Stimulated activated CD4-positive, alpha-beta T cell treated with anti-CD3 and anti-CD28 coated beads, Interleukin-1b, Interleukin-23, amount 100 ng/mL, for 1 hour (primary cell): ENCODE measurements at places on chromosomes 3 and 15.

- DNase-seq = no peak
These were observed 8.6 kb upstream of the CACNA1D start for GRCh38 chr3:53485675-53486403.

DNA sequence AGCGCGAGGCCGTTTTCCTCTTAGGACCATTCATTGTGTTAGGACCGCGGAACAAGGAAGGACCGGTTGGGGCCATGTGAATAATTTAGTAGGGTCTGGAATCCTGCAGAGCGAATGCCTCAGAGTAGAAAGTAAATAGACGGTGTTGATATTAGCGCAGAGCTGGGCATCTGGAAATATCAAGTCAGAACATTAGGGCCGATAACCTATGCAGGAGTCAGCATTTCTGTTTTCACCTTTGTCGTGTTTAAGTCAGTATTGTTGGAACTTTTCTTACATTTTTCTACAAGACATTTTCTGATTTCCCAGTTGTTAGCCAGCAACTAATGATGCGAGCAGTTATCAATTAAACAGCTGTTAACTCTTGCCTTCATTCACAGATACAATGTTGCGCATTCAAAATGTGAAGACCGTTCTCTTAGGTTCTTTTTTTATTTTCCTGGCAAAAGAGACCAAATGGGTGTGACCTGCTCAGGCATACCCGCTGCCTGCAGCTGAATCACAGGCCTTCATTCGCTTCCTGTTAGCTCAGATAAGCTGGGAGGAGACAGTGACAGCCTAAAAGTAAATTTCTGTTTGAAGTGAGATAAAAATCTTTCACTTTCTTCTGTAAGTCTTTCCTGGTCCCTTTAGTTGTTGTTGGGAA is 966 bp upstream of the PKM start:
- DNase-seq = no peak

DNA sequence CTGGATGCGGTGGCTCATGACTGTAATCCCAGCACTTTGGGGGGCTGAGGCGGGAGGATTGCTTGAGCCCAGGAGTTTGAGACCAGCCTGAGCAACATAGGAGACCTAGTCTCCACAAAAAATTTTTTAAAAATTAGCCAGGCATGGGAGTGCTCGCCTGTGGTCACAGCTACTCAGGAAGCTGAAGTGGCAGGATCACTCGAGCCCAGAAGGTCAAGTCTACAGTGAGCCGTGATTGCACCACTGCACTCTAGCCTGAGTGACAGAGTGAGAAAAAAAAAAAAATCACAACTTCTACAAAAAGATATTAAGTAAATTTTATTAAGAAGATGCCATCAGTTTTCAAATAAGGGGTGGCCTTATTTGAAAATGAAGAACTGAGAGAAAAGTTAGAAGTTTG is 11.9 kb upstream of the PLA2G4D start:
- DNase-seq = no peak

GRCh38 chr3:64187065-64187959 is 38.0 kb downstream of the PRICKLE2 start:
- DNase-seq = no peak

DNA sequence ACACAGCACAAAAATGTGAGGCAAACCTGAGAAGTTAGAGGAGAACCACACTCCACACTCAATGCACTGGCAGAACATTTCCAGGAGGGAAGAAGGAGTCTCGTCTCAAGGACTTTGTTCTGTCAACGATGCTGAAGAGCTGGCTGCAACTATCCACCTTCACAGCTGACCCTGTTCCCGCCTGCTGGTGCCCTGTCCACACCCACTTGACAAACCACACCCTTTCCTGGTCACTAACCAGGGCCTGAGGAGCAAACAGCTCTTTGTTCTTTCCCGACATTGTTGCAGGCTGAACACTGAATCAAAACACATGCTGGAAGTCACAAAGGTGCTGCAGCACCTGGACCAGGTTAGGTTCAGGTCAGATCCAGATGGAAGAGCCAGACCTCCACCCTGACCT is 92.6 kb upstream of the ARRDC4 start:
- DNase-seq = no peak

GRCh38 chr3:189353988-189354889 is 182.5 kb downstream of the TPRG1 start:
- DNase-seq = no peak

GRCh38 chr3:197746801-197747237 is 2.9 kb upstream of the FYTTD1 start:
- no peak for DNase-seq

- DNase-seq = no peak
These were observed 178.3 kb downstream of the PTPRG start for GRCh38 chr3:61739640-61740039.

DNA sequence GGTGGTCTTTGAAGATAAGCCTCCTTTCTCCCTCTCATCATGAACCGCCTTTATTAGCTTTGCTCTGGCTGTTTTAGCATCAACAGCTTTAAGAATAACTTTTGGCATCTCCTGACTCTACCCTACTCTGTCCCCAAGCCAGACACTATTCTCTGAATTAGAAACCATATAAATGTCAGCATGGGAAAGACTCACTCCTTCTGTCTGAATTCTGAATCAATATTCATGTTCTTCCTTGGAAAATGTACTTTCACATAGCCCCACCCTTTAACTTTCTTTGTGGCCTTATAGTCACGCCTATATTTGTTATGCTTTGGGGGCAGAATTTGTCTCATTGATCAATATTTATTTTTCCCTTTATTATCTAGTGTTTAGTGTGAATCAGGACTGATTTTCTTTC is 131.7 kb upstream of the NR2E3 start:
- DNase-seq = no peak

GRCh38 chr3:149243540-149243939 is 21.9 kb upstream of the CP start:
- no peak for DNase-seq

DNA sequence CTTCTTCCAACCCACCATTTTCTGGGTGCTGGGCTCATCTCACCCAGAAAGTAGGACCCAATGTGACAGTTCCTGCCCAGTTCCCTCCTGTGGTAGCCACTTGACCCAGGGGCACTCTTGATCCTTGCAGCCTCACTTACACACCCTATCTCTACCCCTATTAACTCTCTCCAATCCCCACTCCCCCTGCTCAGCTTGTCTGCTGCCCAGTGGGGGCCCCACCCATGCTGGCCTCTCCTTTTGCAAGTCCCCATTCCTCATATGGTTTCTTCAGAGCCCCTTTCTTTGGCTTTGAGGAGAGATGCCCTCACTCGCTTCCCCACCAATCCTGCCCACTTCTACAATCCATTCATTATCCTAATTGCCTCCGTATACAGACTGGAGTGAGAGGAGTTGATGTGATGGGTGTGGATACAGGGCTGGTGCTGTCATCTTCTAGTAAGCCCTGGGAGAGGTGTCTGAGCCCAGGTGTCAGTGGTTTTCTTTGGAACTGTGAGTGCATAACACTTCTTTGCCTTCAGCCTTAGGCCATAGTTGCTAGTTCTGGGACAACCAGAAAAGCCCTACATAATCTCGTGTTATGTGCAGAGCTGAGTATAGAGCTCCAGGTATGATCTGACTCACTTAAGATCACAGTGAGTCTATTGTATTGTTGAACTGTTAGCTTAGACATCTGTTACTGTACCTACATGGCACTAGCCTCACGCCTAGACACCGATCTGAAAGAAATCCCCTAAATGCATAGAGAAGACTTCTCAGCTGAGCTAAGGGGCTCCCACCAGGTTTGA is 4.8 kb upstream of the CCR5 start:
- no peak for DNase-seq

GRCh38 chr3:175956964-175957363 is 1097.8 kb downstream of the NAALADL2 start:
- DNase-seq = no peak

GRCh38 chr3:157335233-157336076 is 101.2 kb upstream of the PTX3 start:
- DNase-seq = no peak

GRCh38 chr15:52464040-52464439 is 64.6 kb downstream of the MYO5A start:
- DNase-seq = no peak

DNA sequence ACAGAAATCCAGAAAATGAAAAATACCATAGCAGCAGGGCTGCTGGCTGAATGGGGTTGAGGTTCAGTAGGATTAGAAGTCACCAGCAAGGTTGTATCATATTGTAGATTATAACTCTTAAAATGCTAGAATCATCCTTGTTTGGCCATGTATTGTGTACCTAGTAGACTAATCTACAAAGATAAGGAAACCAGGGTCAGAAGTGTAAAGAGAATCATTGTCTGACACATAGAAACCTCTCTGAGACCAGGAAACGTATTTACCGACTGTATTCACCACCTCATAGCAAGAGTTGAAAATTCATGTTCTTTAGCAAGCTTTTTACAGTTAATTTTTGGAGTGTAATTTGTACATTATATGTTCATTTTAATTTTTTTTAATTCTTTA is 168.8 kb downstream of the ECT2 start:
- DNase-seq = no peak

DNA sequence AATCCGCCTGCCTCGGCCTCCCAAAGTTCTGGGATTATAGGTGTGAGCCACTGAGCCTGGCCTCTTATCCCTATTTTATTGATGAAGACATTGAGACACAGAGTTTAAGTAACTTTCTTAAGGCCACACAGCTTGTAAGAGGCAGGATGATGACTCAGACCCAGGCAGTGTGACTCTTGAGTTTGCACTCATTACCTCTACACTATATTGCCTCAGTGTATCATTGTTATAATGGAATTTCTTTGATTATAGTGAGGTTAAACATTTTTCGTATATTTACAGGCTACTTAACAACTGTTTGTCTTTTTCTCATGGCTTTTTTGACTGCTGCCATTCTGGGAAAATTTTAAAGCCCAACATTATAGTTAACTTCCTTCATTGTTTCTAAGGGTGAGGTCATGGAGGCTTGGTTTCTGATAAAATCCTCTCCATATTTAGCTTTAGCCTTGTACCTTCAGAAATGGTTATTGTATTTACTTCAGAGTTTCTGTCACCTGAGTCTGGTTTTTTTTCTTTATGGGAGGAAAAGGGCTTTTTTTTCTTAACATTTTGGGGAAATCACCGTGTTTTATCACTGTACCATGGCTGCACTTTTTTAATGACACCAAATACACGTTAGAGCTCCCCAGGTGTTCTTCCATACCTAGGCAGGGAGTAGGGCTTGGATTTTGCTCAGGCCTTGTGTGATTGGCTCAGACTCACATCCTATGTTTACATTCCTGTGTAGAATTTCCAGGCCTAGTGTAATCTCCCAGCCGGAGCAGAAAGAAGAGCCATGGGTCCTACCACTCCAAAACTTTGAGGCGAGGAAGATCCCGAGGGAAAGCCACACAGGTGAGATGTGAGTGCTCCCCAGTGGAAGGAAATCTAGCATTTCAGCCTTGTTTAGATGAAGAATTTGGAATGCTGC is 6.3 kb downstream of the ZNF774 start:
- DNase-seq = no peak

- DNase-seq = no peak
These were observed 25.4 kb downstream of the FILIP1L start for GRCh38 chr3:100088735-100089368.

DNA sequence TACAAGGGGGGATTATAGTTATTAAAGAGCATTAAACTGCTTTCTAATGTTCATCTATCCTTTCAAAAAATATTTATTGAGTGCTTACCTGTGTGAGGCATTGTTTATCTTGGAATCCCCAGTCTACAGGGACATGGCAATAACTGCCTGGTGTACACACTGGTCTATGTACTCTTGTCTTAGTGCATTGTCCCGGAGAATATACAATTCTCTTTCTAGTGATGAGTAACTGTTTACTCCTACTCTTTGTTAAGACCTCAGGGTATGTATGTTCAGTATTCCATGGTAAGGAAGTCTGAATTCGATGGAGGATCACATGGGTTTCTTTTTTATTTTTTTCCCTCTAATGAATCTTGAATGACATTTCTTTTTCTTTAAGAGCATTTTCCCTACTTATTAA is 772.4 kb upstream of the NR2F2 start:
- no peak for DNase-seq

- no peak for DNase-seq
These were observed 219.3 kb downstream of the SLC9A9 start for GRCh38 chr3:143628971-143629370.

- no peak for DNase-seq
These were observed 54.4 kb downstream of the ATP8B4 start for GRCh38 chr15:50064673-50065072.

DNA sequence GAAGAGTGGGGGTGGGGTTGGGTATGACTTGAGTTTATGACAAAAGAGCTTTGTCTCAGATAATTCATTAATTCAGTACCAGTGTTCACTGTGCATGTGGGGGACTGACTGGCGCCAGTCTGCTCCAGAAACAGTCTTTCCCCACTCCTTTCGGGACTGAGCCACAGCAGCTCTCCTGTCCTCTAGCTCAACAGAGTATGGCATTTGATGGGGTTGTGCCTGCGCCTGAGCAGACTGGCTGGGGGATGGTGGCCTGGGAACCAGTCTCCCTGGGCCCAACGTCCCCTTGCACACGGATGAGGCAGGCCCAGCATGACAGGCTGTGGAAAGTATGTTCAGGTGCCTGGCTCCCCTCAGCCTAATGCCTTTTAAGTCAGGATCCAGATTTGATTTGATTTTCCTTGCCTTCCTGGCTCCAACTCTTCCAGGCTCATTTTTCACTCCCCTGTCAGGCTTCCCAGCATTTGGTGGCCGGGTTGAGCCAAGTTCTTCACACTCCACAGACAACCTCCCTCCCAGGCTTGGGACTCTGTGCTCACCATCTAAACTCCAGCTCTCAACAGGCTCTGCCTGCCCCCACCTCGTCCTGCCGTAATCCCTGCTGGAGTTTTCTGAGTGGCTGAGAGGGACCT is 105.0 kb downstream of the MYLK start:
- DNase-seq = no peak

- DNase-seq = no peak
These were observed 224.7 kb upstream of the TBC1D5 start for GRCh38 chr3:17967111-17967510.

DNA sequence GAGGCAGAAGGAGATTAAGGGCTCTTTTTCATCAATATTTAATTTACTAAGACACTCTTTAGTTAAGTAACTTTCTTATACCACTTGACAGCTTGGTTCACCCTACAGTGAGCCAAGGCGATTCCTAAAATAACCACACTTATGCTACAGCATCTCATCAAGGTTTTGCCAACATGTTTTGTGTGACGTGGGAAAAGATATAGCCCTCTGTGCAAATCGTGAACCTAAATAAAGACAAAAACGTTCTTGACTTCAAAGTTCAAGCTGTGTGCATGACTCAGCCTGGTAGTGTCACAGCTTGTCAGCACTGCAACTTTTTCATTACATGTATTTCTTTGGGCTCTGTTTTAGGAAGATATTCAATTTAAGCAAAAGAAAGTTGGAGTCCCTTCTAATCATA is 297.0 kb upstream of the EPHA3 start:
- no peak for DNase-seq

DNA sequence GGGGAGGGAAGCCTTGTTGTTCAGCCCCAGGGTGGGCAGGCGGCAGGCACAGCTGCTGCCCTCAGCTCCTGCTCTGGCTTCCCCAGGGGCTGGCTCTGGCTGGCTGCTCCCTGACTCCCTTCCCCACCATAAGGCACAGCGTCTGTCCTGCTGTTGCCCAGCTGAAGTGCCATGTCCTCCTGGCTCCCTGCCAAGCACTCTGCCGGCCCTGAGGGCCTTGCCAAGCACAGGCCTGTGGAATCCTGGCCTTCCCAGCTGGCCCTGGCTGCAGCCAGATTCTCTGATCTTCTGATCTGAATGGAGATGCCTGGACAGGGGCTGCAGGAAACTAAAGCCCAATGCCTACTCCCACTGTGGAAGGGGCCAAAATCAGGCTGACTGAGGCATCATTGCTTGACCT is 1.1 kb downstream of the IQCF6 start:
- DNase-seq = no peak

GRCh38 chr15:97036301-97036700 is 705.8 kb downstream of the NR2F2 start:
- DNase-seq = no peak

GRCh38 chr3:131551761-131552160 is 49.0 kb upstream of the MRPL3 start:
- no peak for DNase-seq
